Muscle of leg (tissue), 16 donors: ENCODE measurements at places on chromosomes 3 and 15. TPM values are rescaled to one million over a fixed set of nuclear protein-coding genes. Genes with fewer than 3 reads are reported as not detected.

DNA sequence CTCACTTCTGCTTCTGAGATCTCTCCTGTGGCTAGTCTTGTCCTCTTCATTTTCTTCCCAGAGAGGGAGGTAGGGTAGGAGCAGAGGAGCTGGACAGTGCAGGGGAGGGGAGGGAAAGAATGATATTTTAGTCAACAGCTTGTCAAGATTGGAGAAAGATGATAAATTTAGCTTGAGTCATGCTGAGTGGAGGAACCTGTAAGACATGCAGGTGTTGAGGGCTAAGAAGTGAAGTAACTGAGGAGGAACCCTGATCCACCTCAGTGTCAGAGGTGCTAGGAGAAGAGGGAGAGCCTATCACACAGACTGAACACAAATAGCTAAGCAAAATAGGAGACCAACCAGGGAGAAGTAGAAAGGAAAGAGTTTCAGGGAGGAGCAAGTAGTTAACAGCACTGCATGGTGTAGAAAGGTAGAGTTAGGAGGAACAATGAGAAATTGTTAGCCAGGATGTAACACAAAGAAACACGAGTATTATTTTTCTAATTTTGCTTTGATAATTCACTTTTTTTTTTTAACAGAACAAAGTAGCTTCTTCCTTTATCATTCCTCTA, 108.2 kb upstream of the CHRM5 start:
- H3K4me1 ChIP-seq, result no peaks in the 10 kb centered on the region
- peaks cover 39% of the 10 kb centered on the region for H3K36me3 ChIP-seq
- H3K27me3 ChIP-seq, result no peaks in the 10 kb centered on the region
- H3K4me3 ChIP-seq, result no peak overlapping the region

DNA sequence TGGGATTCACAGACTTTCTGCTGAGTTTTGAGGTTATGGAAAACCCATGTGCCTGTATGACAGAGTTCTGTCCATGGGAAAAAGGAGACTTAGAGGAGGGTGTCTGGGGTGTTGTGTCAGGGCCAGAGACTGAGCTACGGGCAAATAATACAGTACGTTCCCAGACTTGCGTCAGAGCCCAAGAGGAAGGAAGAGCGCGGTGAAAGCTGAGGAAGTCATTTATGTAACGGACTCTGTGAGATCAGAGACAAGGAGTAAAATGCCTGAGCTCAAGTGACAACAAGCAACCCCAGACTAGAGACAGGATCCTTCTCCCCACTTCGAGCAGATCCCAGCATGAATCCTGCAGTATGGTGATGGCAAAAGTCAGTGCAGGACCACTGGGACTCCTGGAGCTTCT, 368.6 kb upstream of the MCTP2 start:
- DNase-seq, result peak; percentile 61
- no peak overlapping the region for H3K4me3 ChIP-seq
- peaks cover 13% of the 10 kb centered on the region for H3K4me1 ChIP-seq
- H3K27me3 ChIP-seq, result no peaks in the 10 kb centered on the region

DNA sequence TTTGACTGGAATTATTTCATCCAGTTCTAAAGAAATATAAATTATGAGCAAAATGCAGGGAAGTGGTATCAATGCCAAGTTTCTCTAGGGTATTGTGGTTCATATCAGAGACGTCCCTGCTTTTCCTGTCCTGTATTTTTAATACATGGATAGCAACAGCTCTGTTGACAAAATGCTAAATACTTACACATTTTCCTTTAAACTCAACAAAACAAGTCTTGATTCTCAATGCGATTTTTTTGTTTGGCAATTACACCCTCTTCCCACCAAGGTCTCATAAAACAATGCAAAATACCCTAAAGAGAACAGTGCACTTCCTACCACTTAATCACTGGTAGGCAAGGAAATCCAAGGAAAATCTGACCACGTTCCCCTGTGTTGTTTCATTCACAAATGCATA, 120.0 kb downstream of the DUT start:
- H3K36me3 ChIP-seq, result peaks cover 44% of the 10 kb centered on the region
- DNase-seq, result peak; percentile 25
- no peaks in the 10 kb centered on the region for H3K4me1 ChIP-seq

DNA sequence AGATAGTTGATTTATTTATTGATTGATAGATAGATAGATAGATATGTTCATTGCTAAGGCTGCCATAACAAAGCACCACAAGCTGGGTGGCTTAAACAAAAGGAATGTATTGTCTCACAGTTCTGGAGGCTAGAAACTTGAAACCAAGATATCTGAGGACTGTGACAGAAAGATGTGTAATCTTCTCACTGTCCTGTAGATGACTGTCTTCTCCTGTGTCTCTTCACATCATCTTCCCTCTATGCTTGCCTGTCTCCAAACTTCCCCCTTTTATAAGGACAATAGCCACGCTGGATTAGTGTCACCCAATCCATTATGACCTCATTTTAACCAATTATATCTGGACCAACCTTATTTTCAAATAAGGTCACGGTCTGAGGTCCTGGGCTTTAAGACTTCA, 40.9 kb downstream of the GNB4 start:
- no peak for DNase-seq
- H3K4me1 ChIP-seq, result no peaks in the 10 kb centered on the region
- no peak overlapping the region for H3K27ac ChIP-seq
- no peak overlapping the region for H3K4me3 ChIP-seq
- H3K36me3 ChIP-seq, result peaks cover 18% of the 10 kb centered on the region
- no peaks in the 10 kb centered on the region for H3K27me3 ChIP-seq

- no peak overlapping the region for H3K27ac ChIP-seq
- H3K27me3 ChIP-seq, result no peaks in the 10 kb centered on the region
- H3K4me3 ChIP-seq, result no peak overlapping the region
These were observed 307.7 kb upstream of the SOX2 start for GRCh38 chr3:181403876-181404660.

DNA sequence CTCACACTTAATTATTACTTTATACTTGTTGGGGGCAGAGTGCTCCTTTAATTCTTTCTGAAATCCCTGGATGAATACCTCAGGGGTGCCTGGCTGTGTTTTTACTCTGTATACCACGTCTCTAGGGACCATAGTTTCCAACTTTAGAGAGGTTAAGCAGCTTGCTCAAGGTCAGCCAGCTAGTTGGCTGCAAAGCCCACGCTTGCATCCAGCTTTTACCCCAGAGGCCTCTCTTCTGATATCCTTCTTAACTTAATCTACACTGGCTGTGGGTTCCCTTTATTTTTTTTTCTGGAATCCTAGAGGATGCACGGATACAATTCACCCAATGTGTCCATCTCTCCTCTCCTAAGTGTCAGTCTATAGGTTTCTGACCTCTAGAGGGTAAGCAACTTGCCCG, 1.4 kb downstream of the PDZRN3 start:
- peaks cover 10% of the 10 kb centered on the region for H3K36me3 ChIP-seq
- H3K4me1 ChIP-seq, result peaks cover 44% of the 10 kb centered on the region
- peak overlapping the region; percentile 74 for H3K4me3 ChIP-seq
- H3K27ac ChIP-seq, result peak overlapping the region; percentile 88

- no peak overlapping the region for H3K4me3 ChIP-seq
- peak; percentile 16 for DNase-seq
- H3K27me3 ChIP-seq, result peaks cover 42% of the 10 kb centered on the region
- peaks cover 24% of the 10 kb centered on the region for H3K4me1 ChIP-seq
- H3K36me3 ChIP-seq, result no peaks in the 10 kb centered on the region
These were observed 2.0 kb upstream of the CEMIP start for GRCh38 chr15:80777137-80777536.

- no peaks in the 10 kb centered on the region for H3K36me3 ChIP-seq
- no peak for DNase-seq
- peak overlapping the region; percentile 43 for H3K4me3 ChIP-seq
- H3K4me1 ChIP-seq, result peaks cover 57% of the 10 kb centered on the region
- peaks cover 72% of the 10 kb centered on the region for H3K27me3 ChIP-seq
- H3K27ac ChIP-seq, result peak overlapping the region; percentile 65
These were observed 2.3 kb downstream of the OCA2 start for GRCh38 chr15:28096670-28097431.

DNA sequence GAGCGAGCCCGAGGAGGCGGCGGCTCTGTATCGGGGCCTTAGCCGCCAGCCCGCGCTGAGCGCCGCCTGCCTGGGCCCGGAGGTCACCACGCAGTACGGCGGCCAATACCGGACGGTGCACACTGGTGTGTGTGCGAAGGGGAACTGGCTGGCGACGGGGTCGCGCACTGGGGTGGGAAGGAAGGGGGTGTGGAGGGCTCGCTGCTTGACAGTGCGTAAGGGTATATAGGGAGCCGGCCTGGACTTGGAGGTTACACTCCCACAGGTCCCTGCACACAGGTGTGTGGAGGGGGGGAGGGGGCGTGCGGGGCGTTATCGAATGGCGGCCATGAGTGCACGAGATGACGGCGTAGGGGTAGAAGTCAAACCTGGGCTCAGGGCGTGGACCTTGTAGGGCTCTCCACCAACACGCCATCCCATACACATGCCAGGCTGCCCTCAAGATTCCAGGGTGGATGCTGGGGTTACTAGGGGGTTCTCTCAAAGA, 389 bp downstream of the APEH start:
- DNase-seq, result no peak
- peak overlapping the region; percentile 85 for H3K4me3 ChIP-seq
- peaks cover 40% of the 10 kb centered on the region for H3K36me3 ChIP-seq
- no peaks in the 10 kb centered on the region for H3K27me3 ChIP-seq
- peaks cover 15% of the 10 kb centered on the region for H3K4me1 ChIP-seq

- DNase-seq, result no peak
- no peaks in the 10 kb centered on the region for H3K36me3 ChIP-seq
- no peak overlapping the region for H3K27ac ChIP-seq
- no peak overlapping the region for H3K4me3 ChIP-seq
- H3K27me3 ChIP-seq, result peaks cover 2% of the 10 kb centered on the region
These were observed 384.8 kb downstream of the MECOM start for GRCh38 chr3:169278667-169279066.

- H3K4me1 ChIP-seq, result peaks cover 54% of the 10 kb centered on the region
- no peaks in the 10 kb centered on the region for H3K27me3 ChIP-seq
- H3K4me3 ChIP-seq, result peak overlapping the region; percentile 90
These were observed 1.5 kb downstream of the CHSY1 start for GRCh38 chr15:101250341-101250831.

DNA sequence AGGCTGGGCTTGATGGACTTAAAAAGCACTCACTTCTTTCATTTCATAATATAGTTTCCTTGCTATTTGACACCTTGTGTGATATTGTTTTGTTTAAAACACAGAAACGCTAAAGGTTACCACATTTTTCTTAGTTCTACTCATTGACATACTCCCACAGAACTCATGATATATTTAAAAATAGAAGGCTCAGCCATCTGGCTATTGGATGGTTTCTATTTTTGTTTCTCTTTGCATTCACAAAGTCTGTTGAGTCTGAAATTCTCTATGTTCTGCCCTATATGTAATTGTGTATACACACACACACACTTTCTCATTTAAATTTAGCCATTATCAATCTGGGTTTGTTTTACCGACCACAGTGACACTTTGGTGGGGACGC, 128.2 kb downstream of the SOX2 start:
- DNase-seq, result no peak
- no peaks in the 10 kb centered on the region for H3K36me3 ChIP-seq
- no peak overlapping the region for H3K4me3 ChIP-seq

GRCh38 chr15:58877999-58878825, 55.3 kb downstream of the SLTM start:
- no peaks in the 10 kb centered on the region for H3K27me3 ChIP-seq
- H3K27ac ChIP-seq, result no peak overlapping the region
- H3K36me3 ChIP-seq, result peaks cover 40% of the 10 kb centered on the region
- H3K4me3 ChIP-seq, result no peak overlapping the region

DNA sequence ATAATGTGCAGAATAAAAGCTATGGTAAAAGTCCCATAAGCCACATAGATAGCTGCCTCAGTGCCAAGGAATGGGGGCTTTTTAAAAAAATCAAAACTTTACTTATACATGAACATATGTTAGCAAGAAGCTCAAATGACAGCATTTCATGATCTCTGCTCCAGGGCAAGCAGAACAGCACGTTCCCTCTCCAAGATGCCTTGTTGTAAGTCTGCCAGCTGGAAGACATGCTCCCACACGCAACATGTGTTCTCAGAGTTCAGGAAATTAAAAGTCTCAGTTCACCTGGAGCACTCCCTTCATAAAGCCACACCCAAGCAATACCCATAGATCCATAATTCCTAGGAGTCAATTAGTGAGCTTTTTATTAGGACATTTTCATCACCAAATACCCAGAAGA, 52.2 kb downstream of the ABI3BP start:
- peaks cover 2% of the 10 kb centered on the region for H3K4me1 ChIP-seq
- H3K27me3 ChIP-seq, result no peaks in the 10 kb centered on the region
- no peak overlapping the region for H3K4me3 ChIP-seq

DNA sequence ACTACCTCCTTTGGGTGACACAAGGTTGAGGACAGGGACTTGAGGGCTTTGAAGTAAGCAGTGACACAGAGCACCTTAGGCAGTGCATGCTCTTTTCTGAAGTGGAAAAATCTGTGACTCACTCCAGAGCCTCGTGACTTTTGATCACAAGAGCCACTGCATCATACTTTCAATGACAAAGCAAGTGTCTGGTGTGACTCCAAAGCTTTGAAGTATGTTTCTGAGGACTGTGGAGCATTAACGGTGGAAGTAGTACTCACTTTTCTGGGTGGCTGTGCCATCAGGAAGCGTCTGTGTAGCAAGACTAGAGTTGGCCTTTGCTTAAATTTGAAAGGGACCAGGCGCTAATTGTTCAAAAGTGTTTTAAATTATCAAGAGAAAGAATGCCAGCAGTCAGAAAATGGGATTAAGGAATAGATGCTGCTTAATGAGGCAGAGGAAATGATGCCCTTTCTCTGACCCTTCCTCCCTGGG, 210.7 kb upstream of the TRIM42 start:
- DNase-seq, result no peak
- H3K4me3 ChIP-seq, result no peak overlapping the region
- peaks cover 3% of the 10 kb centered on the region for H3K27me3 ChIP-seq
- no peak overlapping the region for H3K27ac ChIP-seq
- H3K36me3 ChIP-seq, result no peaks in the 10 kb centered on the region

GRCh38 chr3:25344670-25345069, 83.4 kb upstream of the RARB start:
- H3K4me1 ChIP-seq, result peaks cover 2% of the 10 kb centered on the region
- peak; percentile 87 for DNase-seq
- no peaks in the 10 kb centered on the region for H3K36me3 ChIP-seq
- no peak overlapping the region for H3K4me3 ChIP-seq

GRCh38 chr15:77040673-77041072, 30.2 kb downstream of the TSPAN3 start:
- no peak overlapping the region for H3K4me3 ChIP-seq
- H3K27ac ChIP-seq, result no peak overlapping the region
- DNase-seq, result peak; percentile 4
- H3K27me3 ChIP-seq, result no peaks in the 10 kb centered on the region

EPHA6 gene
- 0.62 TPM for total RNA-seq

LRRC3B gene
- 11.0 TPM for total RNA-seq

OCA2 gene
- 3.6 TPM for total RNA-seq

THOC7 gene
- total RNA-seq, result 48.6 TPM

NOX5 gene
- 0.09 TPM for total RNA-seq

FANCD2 gene
- 8.2 TPM for total RNA-seq

CEMIP gene
- total RNA-seq, result 0.93 TPM

MYEF2 gene
- 2.8 TPM for total RNA-seq

OR5K2 gene
- total RNA-seq, result not detected

PPP1R14D gene
- not detected for total RNA-seq

ROPN1 gene
- total RNA-seq, result not detected

FEZF2 gene
- not detected for total RNA-seq
